ENCODE measurements at places on chromosomes 2 and 18.

GRCh38 chr18:80200171-80200931 is 47.0 kb downstream of the PARD6G start:
- DNase-seq = no peak

- no peak for DNase-seq
These were observed 41.5 kb downstream of the PMAIP1 start for GRCh38 chr18:59941331-59941730.

DNA sequence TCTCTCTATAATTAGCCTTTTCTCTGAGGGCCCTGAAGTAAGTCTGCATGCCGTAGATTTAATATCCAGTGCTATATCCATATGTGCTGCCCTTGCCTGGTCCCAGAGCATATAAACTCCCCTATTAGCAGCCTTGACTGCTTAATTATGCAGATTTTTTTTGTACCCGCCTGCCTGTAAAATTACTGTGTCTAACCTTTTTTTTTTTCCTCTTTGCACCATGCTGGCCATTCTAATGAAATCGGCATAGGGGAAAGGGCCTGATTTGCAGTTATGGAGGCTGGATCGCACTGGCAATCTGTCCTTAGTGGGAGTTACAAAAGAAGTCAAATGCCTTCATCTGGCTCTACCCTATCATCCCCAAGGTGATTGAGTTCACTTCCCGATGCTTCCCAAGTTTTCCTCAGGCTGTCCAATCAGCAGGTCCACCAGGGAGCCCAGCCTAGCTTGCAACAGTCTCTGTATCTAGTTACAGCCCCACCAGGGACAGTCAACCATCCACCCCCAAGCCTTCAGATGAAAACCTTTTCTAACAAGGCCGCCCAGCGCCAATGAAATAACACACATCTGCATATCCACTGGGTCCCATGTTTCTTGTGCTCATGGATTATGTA is 239.0 kb downstream of the ZNF521 start:
- no peak for DNase-seq

GRCh38 chr2:202605174-202605573 is 29.6 kb upstream of the FAM117B start:
- DNase-seq = no peak

GRCh38 chr2:240965905-240966456 is 32.4 kb upstream of the SNED1 start:
- no peak for DNase-seq

GRCh38 chr18:55258088-55258487 is 298.8 kb upstream of the CCDC68 start:
- no peak for DNase-seq

DNA sequence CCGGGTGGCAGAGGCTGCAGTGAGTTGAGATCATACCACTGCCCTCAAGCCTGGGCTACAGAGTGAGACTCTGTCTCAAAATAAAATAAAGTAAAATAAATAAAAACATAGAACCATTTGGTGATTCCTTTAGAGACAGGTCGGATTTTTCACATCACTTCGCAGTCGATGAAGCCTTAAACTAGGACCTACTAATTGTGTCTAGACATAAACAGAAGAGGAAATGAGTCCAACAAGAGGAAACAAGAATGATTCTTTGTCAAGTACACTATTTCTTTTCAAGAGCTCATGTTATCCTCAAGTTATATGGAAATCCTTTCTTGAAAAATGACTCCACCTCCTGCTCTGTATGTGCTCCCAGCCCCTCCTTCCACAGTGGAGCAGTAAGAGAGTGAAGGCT is 758.9 kb downstream of the DPP10 start:
- DNase-seq = no peak

GRCh38 chr2:201270293-201271001 is 10.1 kb downstream of the CASP8 start:
- DNase-seq = no peak

DNA sequence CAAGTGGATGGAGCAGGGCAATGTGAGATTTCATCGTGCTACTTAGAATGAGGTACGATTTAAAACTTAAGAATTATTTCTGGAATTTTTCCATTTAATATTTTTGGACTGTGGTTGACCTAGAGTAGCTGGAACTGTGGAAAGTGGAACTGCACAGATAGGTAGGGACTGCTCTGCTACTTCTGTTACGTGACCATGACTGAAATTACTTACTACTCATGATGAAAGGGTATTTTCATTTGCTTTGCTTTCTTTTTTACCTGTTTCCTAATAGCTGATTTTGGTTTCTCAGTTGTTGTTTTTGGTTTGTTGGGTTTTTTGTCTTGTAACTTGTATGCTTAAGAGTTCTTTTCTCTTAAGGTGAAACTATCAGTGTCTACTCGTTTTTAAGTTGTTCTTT is 11.4 kb downstream of the UBE2E3 start:
- no peak for DNase-seq

DNA sequence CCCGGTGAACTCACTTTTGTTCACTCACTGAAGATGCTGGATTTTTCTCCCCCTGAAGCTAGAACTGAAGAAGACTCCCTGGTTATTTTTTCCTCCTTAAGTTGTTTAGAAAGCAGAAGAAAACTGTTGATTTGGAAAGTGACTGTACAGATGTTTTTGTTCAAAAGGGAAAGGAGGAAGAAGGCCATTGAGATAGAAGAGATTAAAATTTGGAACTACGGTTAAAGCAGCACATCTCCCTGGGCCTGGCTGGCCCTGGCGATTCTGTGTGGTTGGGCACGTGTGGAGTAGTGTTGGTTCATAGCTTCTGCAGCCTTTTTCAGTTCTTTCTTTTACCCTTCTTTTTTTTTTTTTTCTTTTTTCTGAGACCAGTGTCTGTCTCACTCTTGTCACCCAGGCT is 109.2 kb downstream of the MAP4K4 start:
- DNase-seq = no peak

- DNase-seq = no peak
These were observed 1732.3 kb upstream of the PIK3C3 start for GRCh38 chr18:40222776-40223175.

GRCh38 chr2:134630504-134631159 is 88.2 kb downstream of the TMEM163 start:
- DNase-seq = no peak

DNA sequence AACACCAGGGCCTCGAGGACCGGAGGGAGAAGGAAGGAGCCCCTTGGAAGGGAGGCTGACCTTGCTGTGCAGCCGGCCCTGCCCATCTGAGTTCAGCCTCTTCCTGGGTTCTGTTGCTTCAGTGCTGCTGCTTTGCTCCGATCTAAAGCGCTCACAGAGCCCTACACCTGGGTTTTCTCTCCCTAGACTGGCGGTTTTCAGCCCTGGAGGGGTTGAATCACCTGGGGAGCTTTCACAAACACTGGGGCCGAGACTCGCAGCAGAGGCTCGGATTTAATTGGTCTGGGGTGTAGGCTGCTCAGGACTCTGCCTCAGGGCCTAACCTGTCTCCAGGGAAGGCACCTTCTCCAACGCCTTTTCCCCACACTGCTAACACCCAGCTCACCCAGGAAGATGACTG is 40.9 kb upstream of the SMAD7 start:
- DNase-seq = no peak

GRCh38 chr2:241635756-241636155 is 1.2 kb downstream of the THAP4 start:
- DNase-seq = no peak

DNA sequence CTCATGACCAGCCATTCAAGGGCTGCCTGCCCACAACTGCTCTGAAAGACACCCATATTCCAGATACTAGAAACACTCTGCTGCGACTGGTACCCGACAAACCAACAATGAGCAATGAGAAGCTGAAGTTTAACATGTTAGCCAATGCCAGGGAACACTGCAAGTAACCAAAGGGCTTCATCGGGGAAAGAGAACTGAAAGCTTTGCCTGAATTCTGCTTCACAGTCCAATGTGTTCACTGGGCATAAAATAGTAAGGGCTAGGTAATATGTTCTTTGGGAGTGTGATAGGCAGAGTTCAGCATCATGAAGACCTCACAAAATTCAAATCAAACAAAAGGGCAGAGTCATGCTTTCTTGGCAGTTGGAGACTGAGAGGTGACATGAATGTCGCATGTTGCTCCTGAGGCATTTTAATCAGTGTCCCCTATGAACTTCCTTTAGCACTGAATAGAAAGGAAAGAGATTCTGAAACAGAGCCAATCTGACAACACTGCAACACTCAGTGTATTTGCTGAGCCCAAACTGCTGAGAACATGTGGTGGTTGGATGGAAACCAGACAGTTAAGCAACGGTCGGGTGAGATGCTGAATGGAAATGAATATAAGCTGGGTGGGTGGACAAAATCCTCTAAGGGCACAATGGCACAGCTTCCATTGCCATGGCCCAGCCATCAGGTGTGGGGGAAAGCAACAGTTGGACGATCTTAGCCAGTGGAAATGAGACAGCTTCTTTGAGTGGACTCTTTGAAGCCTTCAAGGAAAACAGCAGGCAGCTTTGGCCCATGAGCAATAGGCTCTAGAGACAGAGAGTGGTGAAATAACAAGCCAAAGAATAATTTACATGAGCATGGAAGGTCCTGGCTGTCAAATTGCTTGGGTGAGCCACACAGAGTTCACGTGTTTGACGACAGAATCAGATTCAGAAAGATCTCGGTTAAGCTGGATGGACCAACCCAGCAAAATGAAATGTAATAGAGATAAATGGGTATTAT is 277.5 kb downstream of the AFF3 start:
- DNase-seq = no peak

GRCh38 chr2:215940645-215941184 is 72.6 kb downstream of the MREG start:
- DNase-seq = no peak

GRCh38 chr2:235855011-235855410 is 313.2 kb downstream of the GBX2 start:
- no peak for DNase-seq

- DNase-seq = no peak
These were observed 172.3 kb downstream of the ICOS start for GRCh38 chr2:204108781-204109295.

DNA sequence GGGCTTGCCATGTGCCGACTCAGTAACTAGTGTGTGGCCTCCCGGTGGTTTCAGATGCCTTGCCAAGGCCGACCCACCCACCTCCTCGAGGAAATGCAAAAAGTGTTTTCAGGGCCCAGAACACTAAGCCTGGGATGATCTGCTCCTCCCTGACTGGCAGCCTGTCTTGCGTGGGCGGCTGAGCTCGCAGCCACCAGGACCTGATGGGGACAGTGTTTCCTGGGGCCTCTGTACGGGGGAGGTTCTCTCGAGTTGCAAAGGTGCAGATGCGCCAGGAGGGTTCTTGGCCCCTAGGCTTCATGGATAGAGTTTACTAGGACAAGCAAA is 85.2 kb downstream of the GLI2 start:
- DNase-seq = no peak

DNA sequence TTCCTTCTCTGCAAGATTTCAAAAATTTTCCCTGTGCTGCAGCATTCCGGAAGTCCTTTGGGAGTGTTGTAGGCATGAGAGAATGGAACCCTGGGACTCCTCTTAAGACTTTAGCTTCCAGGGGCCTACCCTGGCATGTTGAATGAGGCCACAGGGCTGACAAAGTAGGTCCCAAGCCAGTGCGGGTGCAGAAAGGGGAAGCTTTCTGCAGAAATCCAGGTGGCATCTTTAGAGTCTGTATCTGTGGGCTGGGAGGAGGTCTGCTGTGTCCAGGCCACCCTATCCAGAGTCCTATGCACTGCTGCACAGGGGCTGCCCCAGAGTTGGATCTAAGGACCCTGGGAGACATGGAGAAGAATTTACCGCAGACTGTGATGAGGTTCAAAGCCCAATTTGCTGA is 1.9 kb upstream of the SIX2 start:
- no peak for DNase-seq

DNA sequence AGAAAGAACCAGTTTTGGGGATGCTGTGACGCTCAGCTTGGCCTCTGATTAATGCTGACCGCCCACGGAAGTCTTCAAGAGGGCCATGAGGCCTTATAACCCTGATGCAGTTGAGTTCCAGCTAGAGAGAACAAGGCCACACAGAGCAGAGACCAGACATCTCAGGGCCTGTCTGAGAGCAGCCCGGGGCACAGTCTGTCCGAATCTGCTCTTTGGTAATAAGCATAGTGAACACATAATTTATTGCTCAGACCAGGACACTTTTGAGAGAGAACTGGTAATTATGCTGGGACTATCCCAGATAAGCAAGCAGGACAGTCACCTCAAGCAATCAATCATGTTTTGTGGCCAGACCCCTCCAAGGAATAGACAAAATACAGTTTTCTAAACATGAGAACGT is 68.5 kb downstream of the STPG4 start:
- DNase-seq = no peak

GRCh38 chr18:38243291-38243690 is 677.7 kb upstream of the CELF4 start:
- no peak for DNase-seq

GRCh38 chr2:67641312-67642045 is 244.3 kb downstream of the ETAA1 start:
- DNase-seq = no peak

DNA sequence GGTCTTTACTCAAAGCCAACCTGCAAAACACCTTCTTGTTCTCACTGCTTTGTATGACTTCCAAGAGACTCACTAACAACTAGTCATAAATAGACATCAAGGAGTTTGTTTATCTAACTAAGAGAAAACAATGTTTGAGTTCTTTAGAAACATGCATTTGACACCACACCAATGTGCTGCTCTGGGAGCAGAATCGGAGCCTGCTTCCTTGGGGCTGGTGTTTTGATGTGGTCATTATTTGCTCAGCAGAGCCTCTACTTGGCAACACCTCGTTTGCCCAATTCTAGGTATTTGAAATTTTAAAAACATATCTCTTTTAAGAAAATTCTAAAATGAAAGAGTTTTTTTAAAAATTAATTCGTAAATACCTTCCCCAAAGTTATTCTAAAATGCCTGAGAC is 167.5 kb downstream of the BCL2 start:
- no peak for DNase-seq

GRCh38 chr18:62438018-62438329 is 84.9 kb upstream of the ZCCHC2 start:
- DNase-seq = no peak
